ENCODE measurements at places on chromosomes 4 and X.

DNA sequence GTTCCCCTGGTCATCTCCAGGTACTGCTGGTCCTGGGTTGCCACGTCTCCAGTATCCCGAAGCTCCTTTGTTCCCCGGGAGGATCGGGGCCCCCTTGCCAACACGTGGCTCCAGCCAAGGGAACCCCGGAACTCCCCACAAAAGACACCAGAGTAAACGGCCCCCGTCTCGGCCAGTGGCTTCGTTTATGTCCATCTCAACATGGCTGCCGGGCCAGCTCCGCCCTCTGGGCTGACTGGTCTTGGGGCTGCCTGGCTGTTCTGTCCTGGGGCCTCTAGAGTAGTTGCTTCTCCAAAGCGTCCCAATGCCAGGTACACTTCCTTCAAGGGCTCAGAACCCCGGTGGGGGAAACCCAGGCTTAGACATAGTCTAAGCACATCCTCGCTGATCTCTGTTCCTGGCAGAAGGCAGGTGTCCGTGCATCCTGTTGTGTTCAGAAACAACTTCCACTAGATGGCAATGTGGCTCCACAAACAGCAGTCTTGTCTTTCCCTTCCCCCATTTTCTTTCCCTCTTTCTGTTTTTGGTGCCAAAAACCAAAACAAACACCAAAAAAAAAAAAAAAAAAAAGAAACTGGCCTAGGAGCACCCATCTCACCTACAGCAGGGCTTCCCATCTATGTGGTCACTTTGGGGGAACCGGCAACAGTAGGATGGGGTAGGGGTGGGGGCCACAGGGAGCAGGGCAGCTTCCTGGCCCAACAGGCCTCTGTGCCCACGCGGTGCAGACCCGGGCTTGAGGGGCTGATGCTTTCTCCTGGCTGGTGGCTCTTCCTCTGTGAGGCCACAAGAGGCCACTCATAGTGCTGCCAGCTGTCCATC lies 35.3 kb downstream of the NBDY start:
- DNase-seq, result no peak

GRCh38 chrX:129842510-129843208 lies 1.0 kb downstream of the ZDHHC9 start:
- DNase-seq, result no peak

DNA sequence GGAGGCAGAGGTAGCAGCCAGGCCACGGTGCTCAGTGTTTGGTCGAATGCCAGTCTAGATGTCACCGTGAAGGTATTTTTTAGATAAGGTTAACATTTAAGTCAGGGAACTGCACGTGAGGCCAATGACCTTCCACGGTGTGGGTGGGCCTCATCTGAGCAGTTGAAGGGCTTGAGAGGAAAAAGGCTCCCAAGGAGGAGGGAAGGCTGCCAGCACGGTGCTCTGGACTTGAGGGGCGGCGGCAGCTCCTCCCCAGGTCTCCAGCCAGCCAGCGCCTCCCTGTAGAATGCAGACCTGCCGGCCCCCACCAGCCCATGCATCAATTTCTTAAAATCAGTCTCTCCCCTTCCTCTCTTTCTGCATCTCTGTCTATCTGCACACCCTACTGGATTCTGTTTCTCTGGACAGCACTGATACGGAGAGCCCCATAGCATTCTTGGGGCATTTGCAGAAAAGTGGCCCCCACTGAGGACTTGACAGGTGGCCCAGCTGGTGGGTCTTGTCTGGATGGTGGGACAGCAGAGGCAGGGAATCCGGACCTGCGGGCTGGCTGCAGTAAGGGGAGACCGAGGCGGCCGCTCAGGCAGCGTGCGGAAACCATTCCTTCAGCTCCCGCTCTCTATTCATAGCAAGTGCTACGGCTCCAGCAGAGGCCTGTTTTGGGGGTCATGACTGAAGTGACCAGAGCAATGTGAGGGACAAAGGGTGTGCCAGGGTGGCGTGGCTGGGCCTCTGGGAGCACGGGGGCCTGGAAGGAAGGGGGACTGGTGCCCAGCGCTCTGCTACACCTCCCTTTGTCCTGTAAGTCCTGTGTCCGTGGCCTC lies 7.9 kb upstream of the RGS12 start:
- no peak for DNase-seq

- DNase-seq, result no peak
Observed at GRCh38 chrX:662126-662525, 31.5 kb downstream of the SHOX start.

DNA sequence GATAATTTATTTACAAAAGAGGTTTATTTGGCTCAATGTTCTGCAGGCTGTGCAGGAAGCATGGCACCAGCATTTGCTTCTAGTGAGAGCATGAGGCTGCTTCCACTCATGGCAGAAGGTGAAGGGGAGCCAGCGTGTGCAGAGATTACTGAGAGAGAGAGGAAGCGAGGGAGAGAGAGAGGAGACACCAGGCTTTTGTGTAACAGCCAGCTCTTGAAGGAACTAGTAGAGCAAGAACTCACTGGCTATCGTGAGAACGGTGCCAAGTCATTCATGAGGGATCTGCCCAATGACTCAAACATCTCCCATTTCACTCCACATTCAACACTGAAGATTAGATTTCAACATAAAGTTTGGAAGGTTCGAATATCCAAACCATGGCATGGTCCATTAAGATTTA lies 12.7 kb downstream of the GUCY1A1 start:
- no peak for DNase-seq

- no peak for DNase-seq
Observed at GRCh38 chrX:106774981-106775380, 27.5 kb upstream of the TBC1D8B start.

- DNase-seq, result no peak
Observed at GRCh38 chr4:48909697-48910096, 3.1 kb upstream of the OCIAD2 start.

GRCh38 chr4:41406113-41406516 lies 131.8 kb upstream of the LIMCH1 start:
- DNase-seq, result no peak

DNA sequence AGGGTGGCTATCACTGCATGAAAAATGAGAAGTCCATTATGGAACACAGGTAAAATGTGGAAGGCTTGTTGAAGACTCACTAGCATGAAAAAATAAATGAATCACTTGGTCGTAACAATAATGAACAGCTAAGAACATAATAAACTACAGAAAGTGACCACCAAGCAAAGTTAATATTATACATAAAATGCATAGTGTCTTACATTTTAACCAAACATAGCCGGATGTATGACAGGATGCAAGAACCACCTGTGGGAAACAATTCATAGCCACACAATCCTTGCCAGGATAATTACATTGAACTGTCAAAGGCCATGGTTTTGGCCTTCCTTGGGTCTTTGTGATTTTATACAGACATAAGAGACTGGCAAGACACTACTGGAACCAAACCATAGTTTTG lies 81.9 kb upstream of the ATXN3L start:
- DNase-seq, result no peak

- DNase-seq, result no peak
Observed at GRCh38 chrX:79477691-79478090, 110.6 kb upstream of the ITM2A start.

- DNase-seq, result no peak
Observed at GRCh38 chr4:188117631-188118324, 8.4 kb upstream of the TRIML2 start.

- DNase-seq, result no peak
Observed at GRCh38 chrX:134000260-134001245, 15.2 kb upstream of the GPC3 start.

- DNase-seq, result no peak
Observed at GRCh38 chr4:183171484-183172267, 72.6 kb downstream of the WWC2 start.

GRCh38 chr4:76779740-76780459 lies 118.0 kb downstream of the SOWAHB start:
- DNase-seq, result no peak

GRCh38 chr4:92381616-92382015 lies 77.8 kb downstream of the GRID2 start:
- no peak for DNase-seq

DNA sequence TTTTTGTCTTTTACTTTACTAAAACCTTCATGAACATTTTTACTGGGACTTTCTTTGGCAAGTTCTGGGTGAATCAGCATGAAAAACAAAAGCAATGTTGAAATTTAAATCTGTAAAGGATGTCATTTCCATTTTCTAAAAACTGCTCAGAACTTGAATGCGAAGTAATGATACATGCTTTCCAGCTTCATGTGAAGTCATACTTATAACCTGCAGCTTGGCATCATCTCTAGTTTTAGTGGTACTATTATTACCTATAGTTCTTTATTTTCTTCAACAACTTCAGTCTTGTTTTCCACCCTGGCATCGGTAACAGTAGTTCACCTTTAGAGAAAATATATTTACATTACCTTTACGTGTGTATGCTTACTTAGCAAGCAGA lies 421.4 kb upstream of the DIPK2B start:
- no peak for DNase-seq

DNA sequence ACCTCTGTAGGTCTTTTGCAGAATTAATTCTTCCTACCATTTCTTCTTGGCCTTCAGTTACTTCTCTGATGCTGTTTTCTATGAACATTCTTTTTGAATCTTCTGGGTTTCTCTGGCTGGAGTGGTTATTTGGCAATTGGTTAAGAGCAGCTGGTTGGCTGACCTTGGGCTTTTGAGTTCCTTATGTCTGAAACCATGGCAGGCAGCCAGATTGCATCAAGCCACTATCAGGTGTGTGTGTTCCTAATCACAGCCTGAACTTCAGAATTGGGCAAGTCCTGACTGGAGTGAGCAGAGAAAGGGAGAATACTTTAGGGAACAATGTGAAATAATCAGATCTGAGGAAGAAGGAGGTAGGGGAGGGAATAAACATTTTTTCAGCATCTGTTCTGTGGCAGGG lies 90.2 kb downstream of the ARHGAP10 start:
- DNase-seq, result no peak

DNA sequence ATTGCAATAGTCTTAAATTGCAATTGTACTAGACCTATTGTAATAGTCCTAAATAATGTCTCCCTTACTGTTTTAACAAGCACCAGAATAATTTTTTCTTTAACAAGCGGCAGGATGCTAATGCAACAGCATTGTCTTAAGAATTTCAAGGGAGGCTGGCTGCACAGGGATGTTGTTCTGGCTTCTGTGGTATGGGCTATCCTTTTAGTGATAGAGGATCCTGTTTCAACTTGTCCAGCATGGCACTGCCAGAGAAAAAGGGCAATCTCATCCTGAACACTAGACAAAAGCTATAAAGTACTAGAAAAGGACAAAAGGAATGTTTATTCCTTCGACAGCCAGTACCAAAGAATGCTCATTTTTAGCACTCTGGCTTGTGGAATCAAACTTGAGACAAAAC lies 405.5 kb upstream of the ACTRT1 start:
- no peak for DNase-seq

DNA sequence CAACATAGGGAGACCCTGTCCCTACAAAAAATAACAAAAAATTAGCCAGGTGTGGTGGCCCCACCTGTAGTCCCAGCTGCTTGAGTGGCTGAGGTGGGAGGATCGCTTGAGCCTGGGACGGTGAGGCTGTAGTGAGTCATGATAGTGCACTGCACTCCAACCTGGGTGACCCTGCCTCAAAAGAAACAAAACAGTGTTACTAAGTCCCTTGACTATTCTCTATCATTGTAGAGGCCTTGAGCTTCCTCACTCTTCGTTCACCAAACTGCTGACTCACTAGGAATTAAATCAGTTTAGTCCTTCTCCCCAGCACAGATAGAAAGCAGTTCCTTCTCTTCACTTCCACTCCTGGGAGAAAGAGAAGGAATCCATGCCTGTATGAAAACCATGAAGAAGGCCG lies 14.5 kb downstream of the CDS1 start:
- no peak for DNase-seq

- peak; percentile 55 for DNase-seq
Observed at GRCh38 chr4:5051278-5052203, at the start of gene STK32B. TSS of gene STK32B (plus strand) at chr4:5051480.

DNA sequence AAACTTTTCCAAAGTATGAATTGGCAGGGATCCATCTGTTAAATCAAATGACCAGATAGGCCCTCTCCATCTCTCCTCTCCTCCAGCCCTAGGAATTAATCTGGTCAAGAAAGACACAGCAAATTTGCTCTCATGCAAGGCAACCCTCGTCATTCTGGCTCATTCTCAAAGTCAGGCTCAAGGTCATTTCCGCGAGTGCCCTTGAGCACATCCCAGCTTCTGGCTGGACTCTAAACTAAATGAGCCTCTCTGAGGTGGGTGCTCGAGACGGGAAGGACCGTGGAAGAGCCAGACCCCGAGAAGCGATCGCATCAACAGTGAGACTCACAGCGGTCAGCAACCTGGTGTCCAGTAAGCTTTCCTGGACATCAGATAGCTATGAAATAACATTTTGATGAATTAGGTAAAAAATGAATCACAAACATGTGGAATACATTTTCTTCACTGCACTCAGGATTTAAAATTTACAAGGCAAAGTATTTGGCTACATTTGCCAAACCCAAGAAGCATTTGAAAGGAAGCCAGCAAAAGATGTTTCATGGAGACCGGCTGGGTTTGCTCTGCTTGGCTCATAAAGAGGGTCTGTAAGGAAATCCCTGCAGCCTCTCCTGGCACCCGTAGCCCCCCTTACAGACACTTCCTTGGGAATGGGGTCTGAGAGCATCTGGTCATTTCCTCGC lies 121.0 kb downstream of the ENPP6 start:
- DNase-seq, result no peak

GRCh38 chr4:153366486-153366885 lies 22.0 kb downstream of the MND1 start:
- DNase-seq, result no peak

DNA sequence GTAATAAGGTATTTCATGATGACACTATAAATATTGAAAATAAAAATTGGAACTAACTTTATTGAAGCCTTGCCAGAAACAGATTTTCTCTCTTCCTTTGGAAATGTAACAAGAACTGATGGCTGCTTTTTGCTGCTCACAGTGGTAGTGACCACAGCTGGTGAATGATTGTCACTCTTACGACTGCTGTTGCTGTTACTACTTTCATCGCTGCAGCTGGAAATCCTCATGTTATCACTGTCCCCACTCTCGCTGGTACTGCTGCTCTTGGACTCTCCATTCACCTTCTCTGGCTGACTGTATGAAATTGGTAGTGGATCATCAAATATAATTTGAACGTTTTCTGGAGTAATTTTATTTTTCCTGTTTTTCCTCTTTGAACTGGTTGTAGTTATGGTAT lies 28.5 kb upstream of the COX18 start:
- no peak for DNase-seq

- DNase-seq, result no peak
Observed at GRCh38 chr4:174503079-174503715, 19.1 kb downstream of the HPGD start.

All from D721Med (cell line).